ENCODE measurements at places on chromosomes 3 and 15.

- DNase-seq, result peak; percentile 39
Observed at GRCh38 chr3:195768831-195769303, 42.9 kb downstream of the MUC4 start.

DNA sequence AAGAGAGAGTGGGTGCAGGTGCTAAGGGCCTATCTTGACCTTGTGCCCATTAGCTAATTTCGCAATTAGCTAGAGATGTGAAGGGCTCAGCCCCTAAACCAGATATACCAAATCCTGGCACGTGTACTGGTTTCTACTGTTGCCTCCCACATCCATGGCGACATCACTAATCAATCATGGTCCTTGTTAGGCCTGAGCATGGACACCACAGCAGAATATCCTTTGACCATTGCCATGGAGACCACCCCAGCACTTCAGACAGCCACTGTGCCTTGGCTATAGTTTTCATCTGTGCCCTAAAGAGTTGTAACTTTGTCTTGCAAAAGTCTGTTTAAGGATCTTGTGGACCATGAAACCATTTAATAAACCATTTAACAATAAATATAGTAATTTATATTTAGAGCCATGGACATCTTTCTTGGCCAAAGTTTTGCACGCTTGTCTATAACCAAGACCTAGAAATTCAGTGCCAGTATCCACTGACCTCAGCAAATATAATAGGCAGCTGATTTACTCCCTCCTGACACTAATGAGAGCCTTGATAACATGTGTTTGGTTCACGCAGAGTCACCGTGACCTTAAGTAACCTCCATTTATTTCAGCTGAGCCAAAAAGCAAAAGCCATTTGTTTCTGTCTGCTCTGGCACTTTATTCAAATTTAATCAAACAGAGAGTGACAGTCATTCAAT lies 43.4 kb downstream of the COLQ start:
- no peak for DNase-seq

- no peak for DNase-seq
Observed at GRCh38 chr3:7692866-7693265, 808.8 kb upstream of the LMCD1 start.

DNA sequence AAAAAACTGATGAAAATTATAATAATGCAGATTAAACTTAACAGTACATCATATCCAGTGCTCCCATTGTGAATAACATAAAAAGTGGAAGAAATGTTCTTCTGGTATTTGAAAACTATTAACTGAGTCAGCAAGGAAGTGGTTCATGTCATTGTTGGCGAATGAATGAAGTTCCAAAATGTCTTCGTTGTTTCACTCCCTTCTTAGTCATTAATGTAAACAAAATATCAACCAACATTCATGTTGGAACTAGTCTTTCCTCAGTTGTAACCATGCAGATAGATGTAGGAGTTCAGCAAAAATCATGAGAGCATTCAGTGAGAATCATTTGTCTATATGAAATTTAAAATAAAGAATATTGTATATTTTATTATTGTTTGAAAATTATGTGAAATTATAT lies 44.1 kb upstream of the ICE2 start:
- no peak for DNase-seq

- no peak for DNase-seq
Observed at GRCh38 chr3:23835087-23835486, 29.3 kb downstream of the UBE2E1 start.

- no peak for DNase-seq
Observed at GRCh38 chr15:24819680-24820079, 135.1 kb upstream of the SNRPN start.

GRCh38 chr3:14946739-14947099 lies 664 bp upstream of the NR2C2 start:
- no peak for DNase-seq

DNA sequence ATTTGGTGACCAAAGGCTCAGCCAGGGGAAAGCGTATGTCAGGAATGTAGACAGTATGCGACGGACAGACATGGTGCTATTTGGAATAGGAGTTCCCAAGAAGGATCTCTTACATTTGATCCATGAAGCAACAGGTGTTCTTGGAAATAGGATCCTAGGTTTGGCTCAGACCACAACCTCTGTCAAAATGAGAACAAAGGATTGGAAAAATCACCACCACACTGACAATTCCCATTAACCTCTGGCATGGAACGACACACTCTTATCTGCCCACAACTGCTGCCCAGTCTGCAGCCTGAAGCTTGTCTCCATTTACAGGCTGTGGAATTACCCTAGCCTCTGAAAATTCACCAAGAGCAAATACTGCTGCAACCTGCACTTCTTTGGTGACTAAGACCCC lies 33.6 kb upstream of the LRRN1 start:
- no peak for DNase-seq

- no peak for DNase-seq
Observed at GRCh38 chr3:27715863-27716262, 6.3 kb downstream of the EOMES start.

GRCh38 chr3:51350751-51351150 lies 34.3 kb upstream of the MANF start:
- no peak for DNase-seq

GRCh38 chr3:74445541-74445940 lies 168.9 kb downstream of the CNTN3 start:
- no peak for DNase-seq

GRCh38 chr3:7306901-7307300 lies 446.0 kb downstream of the GRM7 start:
- DNase-seq, result no peak

- DNase-seq, result no peak
Observed at GRCh38 chr15:70954171-70954570, 61.5 kb downstream of the LRRC49 start.

DNA sequence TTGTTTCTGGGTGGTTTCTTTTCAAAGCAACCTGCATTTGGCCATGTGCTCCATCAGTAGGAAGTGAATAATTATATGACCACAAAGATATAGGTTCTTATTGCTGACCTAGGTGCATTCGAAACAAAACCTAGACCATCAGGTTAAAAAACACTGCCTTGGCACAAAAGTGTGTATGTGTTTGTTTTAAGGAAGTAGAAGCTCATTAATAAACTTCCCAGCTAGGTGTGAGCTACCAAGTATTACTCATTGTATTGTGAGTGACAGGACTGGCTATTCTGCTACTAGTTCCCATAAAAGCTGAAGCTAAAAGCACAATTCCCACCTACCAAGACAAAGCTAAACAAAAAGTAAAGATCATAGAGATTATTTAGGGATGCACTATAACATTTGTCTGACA lies 168.2 kb downstream of the TP63 start:
- DNase-seq, result no peak

DNA sequence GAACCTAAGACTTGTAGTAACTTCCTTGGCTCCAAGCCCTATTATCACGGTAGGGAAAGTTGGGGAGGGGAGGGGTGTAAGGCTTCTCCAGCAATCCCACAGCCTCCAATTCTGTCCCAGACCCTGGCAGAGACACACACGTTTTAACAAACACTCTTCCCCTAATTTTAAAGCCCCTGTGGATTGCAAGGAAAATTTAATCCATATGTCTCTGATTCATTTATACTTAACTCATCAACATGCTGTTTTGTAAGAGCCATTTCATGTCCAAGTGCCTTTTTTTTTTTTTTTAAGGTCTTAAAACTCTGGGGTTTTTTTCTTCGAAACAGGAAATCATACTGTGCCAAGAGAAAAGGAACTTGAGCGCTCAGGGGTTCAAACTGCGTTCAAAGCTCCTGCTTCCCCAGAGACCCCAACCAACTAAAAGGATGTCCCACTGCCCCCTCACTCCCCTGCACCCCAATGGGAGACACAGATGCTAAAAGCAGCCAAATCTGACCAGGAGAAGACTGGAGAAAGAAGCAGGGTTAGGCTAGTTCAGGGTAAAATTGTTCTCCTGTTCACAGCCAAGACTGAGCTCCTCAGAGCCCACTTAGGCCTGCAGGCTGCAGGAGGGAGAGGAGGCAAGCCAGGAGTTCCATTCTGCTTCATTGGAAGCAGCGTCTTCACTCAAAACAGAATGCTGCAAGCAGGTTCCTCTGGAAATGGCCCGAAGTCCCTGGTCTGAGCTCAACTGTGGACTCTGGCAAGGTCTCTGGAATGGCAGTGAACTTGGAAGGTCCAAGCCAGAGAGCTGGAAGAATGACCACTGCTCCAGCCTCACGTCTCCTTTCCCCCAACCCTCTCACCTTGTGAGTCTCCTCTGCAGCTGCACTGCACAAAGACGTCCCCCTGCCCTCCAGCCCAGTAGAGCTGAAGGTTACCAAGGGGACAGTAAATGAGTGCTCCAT lies 172.5 kb downstream of the NTRK3 start:
- DNase-seq, result no peak

GRCh38 chr15:40957581-40958051 lies 4.3 kb downstream of the CHAC1 start:
- no peak for DNase-seq

DNA sequence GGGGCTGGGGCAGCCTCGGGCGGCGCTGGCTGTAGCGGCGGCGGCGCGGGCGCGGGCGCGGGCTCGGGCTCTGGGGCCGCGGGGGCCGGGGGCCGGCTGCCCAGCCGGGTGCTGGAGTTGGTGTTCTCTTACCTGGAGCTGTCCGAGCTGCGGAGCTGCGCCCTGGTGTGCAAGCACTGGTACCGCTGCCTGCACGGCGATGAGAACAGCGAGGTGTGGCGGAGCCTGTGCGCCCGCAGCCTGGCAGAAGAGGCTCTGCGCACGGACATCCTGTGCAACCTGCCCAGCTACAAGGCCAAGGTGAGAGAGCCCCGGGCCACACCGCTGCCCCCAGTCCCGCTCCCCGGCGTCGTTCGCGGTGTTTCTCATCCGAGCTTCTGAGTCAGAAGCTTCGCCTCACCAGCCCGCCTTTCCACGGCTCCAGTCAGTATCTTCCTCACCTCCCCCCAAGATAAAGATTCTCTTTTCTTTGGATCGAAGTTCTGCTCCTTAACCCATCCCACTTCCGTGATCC lies 600 bp downstream of the FBXO45 start:
- DNase-seq, result peak; percentile 60

DNA sequence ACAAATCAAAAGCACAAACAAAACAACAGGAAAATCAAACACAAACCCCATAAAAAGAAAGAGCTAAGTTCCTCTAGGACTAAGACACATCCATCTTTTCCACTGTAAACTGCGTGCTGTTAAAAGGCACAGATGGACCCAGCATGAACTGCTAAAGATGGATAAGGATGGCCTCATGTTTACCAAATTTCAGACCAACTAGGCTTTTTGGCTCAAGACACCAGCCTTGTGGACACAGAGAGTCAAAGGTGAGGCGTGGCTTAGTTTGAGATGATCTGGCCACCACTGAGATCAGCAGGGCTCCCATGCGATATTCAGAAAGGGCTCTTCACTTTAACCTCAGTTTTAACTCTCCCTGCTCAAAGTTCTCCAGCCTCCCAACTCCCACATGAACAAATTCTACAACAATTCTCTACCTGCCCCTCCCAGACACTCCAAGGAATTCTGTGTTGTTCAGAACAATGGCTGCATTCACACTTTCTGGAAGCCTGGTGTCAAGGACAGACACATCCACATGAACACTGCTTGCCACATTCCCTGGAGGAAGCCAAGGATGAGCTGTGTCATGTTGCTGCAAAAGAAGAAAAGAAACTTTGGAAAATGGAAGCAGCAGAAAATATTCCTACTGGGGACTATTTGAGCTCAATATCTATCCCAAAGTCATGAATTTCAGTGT lies 198.4 kb upstream of the LRRN1 start:
- DNase-seq, result no peak

DNA sequence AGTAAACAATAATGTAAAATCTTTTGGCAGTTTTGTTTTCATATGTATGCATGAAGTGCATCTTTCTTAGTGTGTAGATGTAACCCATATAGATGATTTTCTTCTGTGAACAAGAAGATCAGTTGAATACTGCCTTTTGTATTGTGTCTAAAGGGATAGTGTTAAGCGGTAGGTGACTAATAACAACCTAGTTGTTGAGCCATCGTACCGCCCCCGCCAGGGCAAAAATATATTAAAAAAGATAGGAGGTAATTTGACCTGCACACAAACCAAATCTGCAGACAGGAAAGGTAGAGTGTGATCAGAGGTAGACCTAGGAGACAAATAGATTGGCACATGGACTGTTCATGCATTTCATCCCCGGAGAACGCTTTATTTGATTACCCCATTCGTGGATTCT lies 3.3 kb upstream of the GMNC start:
- DNase-seq, result no peak

DNA sequence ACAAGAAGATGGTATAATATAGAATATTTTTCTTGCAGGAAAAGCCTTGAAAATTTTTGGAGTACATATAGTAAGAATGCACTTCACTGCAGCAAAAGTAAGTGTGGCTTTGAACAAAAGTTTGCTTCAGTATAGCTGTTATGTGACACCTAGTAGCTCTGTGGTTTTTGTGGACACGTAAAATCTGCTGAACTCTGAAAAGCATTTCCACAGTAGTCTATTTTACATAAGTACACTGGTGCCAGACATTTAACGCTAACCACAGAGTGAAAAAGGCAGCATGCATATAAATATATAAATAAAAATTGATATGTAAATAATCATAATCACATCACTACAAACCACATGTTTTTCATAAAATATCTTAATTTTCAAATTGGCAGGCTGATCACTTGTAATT lies 39.8 kb downstream of the CGGBP1 start:
- no peak for DNase-seq

DNA sequence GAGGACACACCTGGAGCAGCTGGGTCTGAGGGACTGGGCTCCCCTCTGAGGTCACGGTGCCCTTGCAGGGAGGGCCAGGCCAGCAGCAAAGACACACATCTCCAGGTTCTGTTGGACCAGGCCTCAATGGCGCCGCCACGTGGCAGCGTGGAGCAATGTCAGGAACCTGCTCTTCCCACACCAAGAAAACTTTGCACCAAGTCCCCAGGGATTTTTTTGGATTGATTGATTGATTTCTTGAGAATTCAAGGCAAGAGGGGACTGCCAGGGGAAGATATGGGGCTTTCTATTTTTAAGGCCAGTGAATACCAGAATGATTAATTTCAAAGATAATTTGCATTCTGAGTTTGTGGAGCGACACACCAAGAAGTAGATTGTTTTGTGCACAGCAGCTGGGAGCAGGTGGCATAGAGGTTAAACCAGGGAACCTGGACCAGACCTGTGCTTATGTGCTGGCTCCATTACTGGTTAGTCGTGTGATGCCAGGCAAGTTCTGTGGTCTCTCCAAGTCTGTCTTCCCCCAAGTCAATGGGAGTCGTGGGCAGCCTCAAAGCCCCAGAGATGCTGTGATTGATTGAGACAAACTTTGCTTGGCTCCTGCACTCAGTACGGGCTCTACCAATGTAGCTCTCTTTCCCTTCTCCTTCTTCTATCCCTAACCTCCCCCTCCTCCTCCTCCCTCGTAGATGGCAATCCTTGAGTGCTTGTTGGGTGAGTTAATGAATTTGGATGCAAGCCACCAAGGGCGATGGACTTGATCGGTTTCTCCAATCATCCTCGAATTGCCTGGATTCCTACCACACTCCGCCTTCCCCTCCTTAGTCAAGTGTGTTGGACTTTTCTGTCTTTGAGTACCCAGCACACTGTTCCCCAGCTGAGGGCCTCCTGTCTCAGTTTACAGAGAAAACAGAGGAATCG lies 96.2 kb upstream of the TRPM1 start:
- no peak for DNase-seq

GRCh38 chr3:111237946-111238345 lies 166.3 kb downstream of the NECTIN3 start:
- no peak for DNase-seq

All from 8988T (cell line).